ENCODE measurements at places on chromosomes 13 and 19.

GRCh38 chr13:22062478-22063205 is 391.8 kb downstream of the FGF9 start:
- no peak for DNase-seq

- peak; percentile 41 for DNase-seq
These were observed 24.2 kb downstream of the C19orf12 start for GRCh38 chr19:29690842-29691241.

GRCh38 chr13:21364916-21365315 is 94.2 kb downstream of the ZDHHC20 start:
- no peak for DNase-seq

GRCh38 chr13:106161146-106161545 is 374.3 kb downstream of the EFNB2 start:
- no peak for DNase-seq

- no peak for DNase-seq
These were observed 6.5 kb downstream of the LRRC8E start for GRCh38 chr19:7894612-7895309.

GRCh38 chr13:65631078-65631477 is 1599.1 kb downstream of the PCDH9 start:
- DNase-seq = no peak

DNA sequence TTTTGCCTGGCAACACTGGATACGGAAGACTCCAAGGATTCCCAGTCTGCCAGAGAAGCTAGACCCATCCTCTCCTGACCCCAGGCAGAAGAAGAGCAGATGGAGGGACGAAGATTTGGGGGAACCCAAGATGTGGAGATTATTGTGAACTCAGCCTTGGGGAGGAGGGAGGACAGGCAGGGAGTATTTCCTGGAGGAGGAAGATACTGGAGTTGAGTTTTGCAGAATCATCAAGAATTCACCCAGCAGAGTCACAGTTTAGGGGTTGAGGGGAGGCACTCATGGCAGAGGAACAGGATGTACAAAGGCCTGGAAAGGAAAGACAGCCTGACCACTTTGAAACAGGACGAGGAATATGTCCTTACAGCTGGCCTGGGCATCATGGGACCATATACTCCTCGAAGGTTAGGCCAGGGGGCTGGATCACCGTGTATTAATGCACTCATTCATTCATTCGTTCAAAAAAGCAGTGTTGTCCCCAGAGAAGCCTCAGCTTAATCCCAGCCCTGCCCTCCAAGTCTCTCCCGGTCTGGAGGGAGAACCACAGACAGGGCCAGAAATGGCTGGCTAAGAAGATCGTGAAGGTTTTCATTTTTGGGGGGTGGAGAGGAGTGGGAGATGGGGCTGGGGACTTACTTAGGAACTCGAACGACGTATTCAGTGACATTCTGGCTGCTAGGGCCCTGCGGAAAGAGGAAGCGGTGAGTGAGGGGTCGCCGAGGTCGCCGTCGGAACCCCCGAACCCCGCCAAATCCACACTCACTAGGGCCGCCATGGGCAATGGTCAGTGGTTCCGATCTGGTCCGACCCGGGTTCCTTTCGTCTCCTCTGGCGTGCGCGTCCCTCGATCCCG is 517 bp downstream of the GTF2F1 start:
- no peak for DNase-seq

DNA sequence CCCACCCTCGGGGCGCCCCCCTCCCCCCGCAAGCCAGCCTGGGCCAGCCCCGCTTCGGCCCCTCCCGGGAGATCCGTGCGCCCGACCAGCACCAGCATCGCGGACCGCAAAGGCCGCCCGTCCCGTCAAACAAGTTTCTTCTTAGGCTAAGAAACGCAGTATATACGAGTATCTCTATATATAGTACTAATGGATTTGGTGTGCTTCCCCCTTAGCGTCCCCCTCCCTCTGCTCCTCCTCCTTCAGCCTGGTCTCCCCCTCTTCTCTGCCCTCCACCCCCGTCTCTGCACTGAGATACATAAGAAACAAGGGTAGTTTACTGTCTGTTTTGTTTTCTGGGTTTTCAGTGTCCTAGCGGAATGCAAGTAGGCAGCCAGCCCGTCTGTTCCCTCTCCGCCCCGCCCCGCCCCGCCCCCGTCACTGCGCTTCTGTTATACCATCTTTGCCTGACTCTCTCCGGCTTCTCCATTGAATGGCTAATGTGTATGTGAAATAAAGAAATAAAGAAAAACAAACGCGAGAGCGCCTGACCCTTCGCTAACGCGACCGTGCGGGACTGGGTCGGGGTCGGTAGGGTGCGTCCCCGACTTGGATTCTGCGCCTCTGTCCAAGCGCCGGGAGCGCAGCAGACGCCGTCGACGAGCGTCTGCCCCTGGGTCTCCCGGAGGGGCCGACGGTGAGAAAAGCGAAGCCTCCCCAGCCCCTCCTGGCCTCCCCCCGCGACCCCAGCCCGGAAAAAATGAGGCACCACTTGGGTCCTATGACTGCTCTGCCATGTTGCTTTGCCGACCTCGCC is 4.2 kb downstream of the LYL1 start:
- DNase-seq = no peak

DNA sequence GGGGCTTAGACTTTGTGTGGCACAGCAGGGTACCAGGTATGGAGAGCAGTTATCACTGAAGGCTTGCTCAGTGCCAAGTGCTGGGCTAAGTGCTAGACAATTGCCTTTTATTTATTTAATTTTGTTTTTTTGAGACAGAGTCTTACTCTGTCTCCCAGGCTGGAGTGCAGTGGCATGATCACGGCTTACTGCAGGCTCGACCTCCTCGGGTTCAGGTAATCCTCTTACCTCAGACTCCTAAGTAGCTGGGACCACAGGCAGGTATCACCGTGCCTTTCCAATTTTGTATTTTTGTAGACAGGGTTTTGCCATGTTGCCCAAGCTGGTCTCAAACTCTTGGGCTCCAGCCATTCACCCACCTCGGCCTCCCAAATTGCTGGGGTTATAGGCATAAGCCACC is 256.9 kb downstream of the ZNF536 start:
- DNase-seq = no peak

- DNase-seq = no peak
These were observed 21.3 kb downstream of the TGFB1 start for GRCh38 chr19:41332468-41332867.

- DNase-seq = no peak
These were observed 22.0 kb upstream of the GJB6 start for GRCh38 chr13:20254076-20254475.

- no peak for DNase-seq
These were observed 42.9 kb upstream of the ZNF14 start for GRCh38 chr19:19775891-19776205.

DNA sequence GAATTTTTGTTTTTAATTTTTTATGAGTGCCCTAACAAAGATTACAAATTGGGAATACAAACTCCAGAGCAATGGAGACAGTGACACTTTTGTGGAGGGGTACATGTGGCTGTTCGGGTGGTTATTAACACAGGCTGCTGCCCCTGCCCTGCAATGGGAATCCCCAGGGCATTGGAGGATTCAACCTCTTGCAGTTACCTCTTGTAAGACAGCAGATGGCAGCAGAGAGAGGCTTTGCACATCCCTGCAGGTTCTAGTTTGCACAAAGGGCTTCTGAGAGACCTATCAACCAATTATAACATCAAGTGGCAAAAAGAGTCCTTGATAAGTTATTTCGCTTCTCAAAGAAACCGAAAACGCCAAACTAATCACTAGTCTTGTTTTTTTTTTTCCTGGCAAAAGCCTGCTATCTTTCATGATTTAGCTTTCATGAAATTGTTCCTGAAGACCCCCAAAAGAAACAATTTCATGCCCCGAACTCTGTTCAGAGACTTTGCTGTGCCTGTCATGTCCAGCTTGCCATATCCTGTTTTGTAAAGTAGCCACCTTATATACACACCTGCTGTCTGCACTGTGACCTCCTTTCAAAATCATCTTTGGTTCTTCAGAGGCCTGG is 10.4 kb downstream of the GJB2 start:
- peak; percentile 18 for DNase-seq

DNA sequence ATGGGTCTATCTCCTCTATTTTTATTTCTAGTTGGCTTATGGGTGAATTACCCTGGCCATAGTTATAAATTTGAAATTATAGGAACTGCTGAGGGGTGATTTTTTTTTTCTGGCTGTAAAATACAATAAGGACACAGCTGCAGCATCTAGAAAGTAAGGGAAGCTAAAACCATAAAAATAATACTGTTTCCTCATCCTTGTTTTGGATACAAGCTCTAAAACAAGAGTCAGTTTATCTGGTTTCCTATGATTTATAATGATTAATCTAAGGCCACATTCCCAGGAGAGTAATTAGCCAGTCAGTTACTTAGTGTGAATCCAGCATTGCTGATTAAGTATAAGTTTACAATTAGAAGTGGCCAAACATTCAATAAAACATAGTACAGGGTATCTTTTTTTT is 219.1 kb upstream of the NBEA start:
- DNase-seq = no peak

- no peak for DNase-seq
These were observed 844 bp downstream of the ARRDC2 start for GRCh38 chr19:18008814-18009213.

All from stimulated activated CD8-positive, alpha-beta memory T cell treated with anti-CD3 and anti-CD28 coated beads, Interleukin-15, amount 100 ng/mL, for 4 hours (primary cell).